ENCODE measurements at places on chromosomes 11 and 22.

DNA sequence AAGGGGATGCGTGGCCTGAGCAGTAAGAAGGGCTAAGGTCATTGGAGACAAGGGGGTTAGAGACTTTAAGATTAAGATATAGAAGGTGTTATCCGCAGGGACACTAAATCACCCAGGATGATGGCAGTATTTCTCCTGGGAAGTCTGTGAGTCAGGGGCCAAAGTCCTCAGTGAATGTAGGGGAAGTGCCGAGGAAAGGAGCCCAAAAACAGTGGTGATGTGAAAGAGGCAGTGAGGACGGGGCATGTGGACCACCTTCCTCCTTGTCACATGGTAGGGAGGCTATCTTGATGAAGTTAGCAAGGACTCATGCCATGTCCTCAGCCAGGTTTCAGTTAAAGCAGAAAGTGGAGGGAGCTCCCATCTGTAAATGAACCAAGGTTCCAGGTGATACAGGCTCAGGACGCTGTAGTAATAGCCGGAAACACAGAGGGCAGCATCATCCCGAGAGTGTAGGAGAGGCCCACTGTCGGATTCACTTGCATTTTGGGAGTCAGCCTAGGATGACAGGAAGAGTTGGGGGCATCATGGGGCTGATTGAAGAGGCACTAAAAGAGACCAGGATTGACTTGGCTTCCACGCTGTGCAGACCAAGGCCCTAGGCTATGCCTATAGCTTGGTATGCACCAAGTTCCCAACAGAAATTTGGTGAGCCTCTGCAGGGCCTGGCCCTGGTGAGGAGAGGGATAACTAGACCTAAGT lies 33.5 kb downstream of the WEE1 start:
- no peak for DNase-seq

DNA sequence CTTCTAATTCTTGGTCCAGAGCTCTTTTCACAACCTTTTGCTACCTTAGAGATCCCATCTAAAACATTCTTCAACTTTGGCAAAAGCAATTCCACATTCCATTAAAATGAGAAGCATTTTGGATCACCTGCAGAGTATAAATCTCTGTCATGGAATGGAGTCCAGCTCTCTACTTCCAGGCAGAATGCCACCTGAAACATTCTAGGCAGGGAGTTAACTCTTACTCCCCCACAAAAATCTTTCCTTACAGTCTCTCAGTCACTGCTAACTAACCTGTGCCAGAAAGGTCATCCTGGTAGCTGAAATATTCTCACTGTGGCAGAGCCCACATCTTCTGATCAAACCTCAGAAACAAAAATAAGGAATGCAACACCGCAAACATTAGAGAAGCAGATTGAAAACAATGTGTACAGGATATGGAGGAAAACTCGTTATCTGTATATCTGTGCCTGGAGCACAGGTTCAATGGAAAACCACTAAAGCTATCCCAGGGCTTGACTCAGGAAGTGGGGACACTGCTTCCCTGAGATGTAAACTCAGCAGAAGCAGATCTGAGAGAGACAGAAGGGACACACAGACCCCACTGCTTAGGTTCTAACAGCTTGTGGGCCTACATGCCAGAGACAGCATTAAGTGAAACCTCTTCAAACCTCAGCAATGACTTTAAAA lies 78.9 kb downstream of the KCNC1 start:
- DNase-seq: no peak

DNA sequence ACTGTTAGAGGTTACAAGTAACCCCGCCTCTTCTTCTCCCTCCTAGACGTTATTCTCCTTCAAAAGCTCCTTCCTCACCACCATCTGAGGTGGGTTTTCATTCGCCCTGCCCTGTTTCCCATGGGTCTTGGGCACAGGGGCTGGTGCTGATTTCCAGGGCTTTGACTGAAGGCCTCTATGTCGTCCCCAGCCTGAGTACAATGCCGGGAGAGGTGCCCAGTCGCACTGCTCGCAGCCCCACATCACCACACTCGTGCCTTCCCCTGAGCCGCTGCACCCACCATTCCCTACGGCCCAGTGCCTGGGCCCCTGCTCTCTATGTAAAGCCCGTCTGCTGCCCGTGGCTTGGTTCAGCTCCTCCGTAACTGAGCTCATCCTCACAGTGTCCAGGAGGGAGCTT lies 169.8 kb downstream of the DSCAML1 start:
- no peak for DNase-seq

GRCh38 chr11:8016440-8016839 lies 29.3 kb downstream of the EIF3F start:
- no peak for DNase-seq

DNA sequence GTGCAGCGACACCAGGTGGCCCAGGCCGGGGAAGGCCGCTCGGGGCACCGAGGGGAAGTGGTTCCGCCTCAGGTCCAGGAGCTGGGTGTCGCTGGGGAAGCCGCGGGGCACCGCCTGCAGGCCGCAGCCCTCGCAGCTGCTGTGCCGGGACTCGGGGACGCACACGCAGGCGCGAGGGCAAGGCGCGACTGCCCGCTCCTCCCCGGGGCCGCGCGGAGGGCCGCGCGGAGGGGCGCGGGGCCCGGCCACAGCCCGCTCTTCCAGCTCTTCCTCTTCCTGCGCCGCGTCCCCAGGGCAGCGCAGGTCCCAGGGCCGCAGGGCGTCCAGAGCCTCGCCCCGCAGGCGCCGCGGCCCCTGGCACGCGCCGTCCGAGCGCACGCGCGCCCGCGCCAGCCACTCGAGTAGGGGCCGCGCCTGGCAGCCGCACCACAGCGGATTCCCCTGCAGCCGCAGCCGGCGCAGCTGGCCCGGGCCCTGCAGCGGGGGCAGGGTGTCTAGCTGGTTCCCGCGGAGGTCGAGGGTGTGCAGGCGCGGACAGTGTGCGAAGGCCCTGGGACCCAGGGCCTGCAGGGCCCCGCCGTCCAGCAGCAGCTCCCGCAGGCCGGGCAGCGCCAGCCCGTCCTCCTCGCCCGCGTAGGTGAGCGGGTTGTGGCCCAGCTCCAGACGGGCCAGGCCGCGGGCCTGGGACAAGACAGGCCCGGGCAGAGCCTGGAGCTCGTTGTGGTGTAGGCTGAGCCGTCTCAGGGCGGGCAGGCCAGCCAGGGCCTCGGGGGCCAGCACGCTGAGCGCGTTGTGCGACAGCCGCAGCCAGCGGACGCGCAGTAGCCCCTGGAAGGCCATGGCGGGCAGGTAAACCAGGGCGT lies 2.8 kb downstream of the CHADL start:
- DNase-seq: peak; percentile 82

DNA sequence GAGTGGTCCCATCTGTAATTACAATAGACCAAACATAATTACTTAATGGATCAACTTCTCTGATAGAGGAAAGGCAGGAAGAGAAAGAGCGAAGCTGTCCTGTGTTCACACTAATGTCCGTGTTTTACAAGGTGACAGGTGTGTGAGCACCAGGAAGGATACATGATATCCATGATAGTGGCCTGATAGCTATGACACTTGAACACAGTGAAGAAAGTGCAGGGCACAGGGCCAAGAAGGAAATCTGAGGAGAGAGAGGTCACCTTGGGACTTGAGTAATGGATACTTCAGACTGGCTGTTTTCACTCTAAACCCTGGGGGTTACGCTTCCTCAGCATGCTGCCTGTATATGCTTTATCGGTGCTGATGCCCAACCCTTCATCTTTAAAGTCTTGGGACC lies 29.4 kb downstream of the TUB start:
- no peak for DNase-seq

- no peak for DNase-seq
Observed at GRCh38 chr11:67366546-67366945, 6.9 kb downstream of the CLCF1 start.

DNA sequence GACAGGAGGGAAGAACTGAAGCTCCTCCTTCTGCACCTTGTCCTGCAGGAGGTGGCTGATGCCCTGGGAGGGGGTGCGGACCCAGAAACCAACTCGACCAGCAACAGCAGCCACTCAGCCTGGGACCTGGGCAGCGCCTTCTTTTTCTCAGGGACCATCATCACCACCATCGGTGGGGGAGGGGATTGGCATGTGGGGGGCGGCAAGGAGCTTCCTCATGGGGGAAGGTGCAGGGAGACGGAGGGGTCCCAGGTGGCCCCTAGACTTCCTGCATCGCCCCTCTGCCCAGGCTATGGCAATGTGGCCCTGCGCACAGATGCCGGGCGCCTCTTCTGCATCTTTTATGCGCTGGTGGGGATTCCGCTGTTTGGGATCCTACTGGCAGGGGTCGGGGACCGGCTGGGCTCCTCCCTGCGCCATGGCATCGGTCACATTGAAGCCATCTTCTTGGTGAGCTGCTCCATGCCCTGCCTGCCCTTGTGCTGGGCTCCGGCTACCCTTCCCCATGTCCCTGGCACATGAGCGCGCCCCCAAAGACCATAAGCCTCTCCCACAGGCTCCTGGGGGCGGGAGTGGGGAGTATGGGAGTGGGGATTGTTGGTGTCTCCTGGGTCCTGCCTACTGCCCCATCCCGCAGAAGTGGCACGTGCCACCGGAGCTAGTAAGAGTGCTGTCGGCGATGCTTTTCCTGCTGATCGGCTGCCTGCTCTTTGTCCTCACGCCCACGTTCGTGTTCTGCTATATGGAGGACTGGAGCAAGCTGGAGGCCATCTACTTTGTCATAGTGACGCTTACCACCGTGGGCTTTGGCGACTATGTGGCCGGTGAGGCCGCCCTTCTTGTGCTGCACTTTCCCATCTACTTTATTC lies 3.1 kb upstream of the CATSPERZ start:
- no peak for DNase-seq

DNA sequence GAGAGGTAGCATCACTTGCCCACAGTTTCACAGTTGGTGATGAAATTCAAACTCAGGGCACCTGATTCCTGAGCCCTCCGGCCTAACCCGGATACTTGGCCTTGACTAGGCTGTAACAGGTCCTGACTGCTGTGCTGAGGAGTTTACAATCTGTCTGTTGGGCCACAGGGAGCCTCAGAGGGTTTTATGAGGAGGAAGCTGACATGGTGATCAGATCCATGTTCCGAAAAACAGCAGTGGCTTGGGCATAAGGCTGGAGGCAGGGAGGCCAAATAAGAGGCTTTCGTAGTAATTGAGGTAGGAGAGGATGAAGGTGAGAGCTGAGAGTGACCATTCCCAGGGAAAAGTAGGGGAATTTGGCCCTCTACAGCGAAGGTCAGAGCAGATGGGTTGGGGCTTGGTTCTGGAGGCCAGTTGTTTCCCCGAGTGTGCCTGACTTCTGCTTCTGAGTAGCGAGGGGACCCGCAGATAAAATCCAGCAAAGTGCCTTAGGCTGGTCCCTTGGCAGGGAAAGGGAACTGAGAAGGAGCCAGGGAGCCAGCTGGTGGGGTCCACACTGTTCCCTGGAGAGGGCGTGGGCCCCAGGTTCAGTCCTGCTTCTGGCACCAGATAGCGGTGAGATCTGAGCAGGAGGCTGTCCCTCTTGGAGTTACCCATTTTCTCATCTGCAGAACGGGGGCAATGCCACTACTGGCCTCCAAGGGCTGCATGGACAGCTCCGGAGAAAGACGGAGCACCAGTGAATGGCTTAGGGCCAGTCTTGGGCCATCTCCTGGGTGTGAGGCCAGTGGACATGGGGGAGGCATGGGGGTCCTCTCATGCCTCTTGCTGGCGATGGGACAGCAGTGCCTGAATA lies 6.5 kb downstream of the PRDM11 start:
- DNase-seq: no peak

- no peak for DNase-seq
Observed at GRCh38 chr11:75526192-75526541, 426 bp upstream of the GDPD5 start.

DNA sequence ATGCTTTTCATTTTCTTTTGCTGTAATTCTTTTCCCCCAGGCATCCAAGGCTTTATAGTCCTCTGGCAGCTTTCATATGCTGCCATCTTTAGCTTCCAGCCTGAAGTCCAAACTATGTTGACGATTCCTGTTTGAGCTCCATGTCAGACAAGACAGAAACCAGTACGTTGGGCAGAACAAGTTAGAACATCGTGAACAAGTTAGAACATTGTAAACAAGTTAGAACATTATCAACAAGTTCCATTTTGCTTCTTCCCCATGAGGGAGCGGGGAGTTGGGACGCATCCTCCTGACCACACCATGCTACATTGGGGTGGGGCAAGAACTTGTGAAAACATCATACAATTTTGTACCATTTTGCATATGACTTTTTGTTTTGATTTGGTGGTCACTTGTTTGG lies 23.9 kb downstream of the GLB1L2 start:
- no peak for DNase-seq

DNA sequence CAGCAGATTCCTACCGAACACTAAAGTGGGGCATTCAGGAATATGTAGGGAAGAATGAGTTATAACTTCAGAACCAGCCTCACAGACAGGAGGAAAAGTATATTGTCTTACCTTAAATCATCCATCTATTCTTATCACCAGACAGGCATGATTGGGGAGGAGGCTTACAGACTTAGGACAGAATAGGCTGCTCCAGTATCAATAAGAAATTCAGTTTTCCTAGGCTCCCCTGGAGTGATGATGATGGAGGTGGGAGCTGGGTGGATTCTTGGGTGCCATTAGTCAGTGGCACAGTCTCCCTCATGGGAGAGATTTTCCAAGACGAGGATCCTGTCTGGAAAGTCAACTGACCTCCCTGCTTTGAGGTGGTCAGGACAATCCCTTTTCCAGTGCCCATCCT lies 225.0 kb downstream of the AASDHPPT start:
- no peak for DNase-seq

DNA sequence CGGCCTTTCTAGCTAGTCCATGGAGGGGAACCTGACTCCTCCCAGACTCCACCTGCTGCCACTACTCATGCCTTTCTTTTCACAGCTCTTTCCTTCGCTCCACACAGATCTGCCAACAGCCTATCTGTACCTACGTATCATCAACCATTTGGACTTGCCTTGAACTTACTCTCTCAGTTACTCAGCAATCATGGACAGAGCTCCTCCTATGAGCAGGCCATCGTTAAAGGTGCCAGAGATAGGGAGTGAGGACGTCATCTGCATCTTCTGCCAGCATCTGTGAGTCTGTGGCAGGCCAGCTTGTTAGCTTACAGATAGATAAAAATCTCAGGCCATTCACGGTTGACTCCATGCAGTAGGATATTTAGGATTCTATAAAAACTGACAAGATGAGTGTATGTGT lies 162.9 kb upstream of the ZBED5 start:
- DNase-seq: no peak

DNA sequence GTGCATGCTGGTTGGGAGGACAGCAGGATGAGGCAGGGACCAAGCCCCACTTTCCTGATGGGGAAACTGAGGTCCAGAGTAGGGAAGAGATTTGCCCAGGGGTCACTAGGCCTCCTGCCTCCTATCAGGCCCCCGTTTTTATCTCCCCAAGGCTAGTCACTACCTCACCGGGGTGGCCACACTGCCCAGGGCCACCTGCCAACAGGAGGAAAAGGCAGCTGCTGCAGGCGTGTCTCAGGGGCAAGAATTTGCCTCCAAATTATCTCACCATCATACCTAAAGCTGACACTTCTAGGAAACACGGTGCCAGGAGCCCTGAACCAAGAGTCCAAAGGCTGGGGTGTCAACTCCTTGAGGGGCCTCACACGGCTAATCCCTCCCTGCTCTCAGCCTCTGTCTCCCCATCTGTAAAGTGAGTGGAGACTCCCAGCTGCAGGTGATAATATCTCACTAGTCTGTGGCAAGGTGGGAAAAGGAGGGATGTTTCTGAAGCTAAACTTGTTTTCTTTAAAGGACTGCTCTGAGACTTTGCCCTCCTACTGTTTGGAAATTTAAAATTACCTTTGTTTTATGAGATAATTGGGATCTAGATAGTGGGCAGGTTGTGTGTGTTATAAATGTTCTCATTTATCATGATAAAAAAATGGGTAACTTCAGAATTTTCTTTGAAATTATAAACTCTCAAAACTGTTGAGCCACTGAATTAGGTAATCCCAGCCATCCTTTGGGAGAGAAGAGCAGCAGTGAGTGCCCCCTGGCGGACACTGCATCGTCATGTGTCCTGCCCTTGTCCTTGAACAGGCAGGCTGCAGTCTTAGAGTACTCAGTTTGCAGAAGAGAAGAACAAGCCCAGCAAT lies 60.0 kb downstream of the MYO7A start:
- DNase-seq: peak; percentile 93
